ENCODE measurements at places on chromosomes 3 and 15. TPM values are rescaled to one million over a fixed set of nuclear protein-coding genes. Genes with fewer than 3 reads are reported as not detected.

GPR149 gene
- 1.8 TPM for total RNA-seq

SLC2A2 gene
- 0.28 TPM for total RNA-seq

RBPMS2 gene
- total RNA-seq = 1.2 TPM

AQR gene
- total RNA-seq = 45.1 TPM

C3orf85 gene
- total RNA-seq = not detected

TTBK2 gene
- 64.4 TPM for total RNA-seq

SPTSSB gene
- total RNA-seq = 10.4 TPM

GRCh38 chr15:97989299-97989698 is 28.8 kb downstream of the ARRDC4 start:
- no peak for DNase-seq

GRCh38 chr15:66481107-66481856 is 16.3 kb downstream of the SNAPC5 start:
- DNase-seq = no peak

DNA sequence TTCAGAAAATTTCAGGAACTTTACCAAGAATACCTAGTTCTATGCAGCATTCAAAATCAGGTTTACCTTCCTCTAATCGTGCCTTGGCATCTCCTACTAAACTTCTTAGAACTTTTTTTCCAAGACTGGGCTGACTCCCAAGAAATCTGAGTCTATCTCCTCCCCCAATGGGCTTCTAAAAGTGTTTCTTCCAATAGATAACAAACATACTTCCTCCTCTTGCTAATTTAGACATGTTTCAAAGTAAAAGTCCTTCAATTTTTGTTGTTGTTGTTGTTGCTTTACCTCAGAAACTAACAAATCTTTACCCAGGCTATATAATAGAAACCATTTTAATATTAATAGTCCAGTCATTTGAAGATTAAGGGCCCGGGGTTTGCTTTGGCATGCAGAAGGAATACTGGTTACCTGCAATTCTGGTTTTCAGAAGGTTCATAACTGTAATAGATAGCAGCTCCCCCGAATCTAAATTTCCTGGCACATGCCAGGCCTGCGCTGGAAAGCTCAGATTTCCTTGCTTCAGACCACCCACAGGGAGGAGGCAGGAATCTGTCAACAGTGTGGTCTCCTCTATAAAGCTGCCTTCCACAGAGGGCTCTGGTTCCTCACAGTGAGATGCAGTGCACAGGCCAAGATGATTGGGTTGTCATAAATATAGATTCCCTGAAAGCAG is 188.7 kb downstream of the THRB start:
- DNase-seq = no peak

GRCh38 chr3:100261485-100261903 is 702 bp downstream of the TBC1D23 start:
- no peak for DNase-seq
